Left renal cortex interstitium (tissue), 4 donors: ENCODE measurements at places on chromosomes 2 and 18.

DNA sequence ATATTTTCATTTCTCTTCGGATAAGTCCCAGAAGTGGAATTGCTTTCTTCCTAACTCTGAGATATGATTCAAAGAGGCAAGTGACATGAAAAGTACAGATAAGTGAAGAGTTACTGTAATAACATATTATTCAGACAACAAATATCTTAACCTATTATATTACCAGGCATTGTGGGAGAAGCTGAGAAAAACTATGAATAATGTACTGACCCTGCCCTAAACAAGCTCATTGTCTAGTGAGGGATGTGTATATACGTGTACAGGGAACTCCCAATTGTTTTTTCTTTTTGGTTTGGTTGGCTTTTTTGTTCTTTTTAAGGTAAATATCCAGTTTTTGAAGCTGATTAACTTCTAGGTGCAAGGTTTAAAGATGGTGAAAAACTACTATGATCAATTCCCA lies 26.5 kb downstream of the NCKAP1 start:
- DNase-seq = no peak

DNA sequence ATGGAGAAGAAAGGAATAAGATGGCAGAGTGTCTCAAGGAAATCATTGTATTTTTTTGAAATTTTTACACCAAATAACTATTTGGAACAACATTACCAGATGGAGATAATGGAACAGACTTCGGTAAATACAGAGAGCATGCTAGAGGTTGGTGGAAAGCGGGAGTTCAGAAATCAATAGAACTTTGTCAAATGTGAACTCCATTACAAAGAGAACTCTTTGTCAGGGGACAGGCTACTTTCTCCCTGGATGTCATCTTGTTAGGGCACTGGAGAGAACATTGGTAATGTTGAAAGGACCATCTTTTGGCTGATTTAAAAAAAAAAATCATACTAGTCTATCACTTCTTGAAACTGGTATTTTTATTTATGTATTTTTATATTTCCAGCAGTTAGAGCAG lies 30.8 kb downstream of the DCC start:
- no peak for DNase-seq

DNA sequence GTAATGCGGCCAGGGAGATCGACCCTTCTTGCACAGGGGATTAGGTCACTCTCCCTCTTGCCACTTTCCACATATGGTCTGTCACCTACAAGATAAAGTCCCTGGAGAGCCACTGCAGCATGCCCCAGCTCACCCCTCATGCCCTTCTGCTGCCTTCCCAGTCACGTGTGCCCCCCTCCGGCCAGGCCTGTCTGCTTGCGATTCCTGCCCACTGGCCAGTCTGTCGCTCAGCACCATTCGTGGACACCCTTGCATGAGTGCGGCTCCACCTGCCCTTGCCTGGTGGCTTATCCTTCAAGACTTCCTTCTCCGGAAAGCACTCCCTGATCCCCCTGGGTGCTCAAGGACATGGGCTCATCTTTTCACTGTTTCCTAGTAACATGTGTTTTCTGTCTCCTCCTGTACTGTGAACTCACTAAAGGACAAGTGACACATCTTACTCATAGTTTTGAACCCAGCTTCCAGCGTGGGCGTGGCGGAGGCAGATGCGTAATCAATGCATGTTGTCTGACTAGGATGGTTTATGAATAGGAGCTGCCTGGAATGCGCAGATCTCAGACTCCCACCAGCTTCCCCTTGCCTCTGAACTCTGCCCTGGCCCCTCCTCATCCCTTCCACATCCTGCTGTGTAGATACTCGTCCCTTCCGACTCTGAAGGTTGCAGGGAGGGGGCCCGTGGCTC lies 7.8 kb upstream of the NT5DC4 start:
- DNase-seq = no peak

- DNase-seq = no peak
These were observed 190.7 kb upstream of the RBBP8 start for GRCh38 chr18:22742409-22742808.

GRCh38 chr18:12442946-12443345 lies 35.2 kb downstream of the PRELID3A start:
- no peak for DNase-seq

- DNase-seq = no peak
These were observed 175.3 kb downstream of the INHBB start for GRCh38 chr2:120520929-120521912.

GRCh38 chr2:72114693-72115051 lies 33.0 kb downstream of the CYP26B1 start:
- DNase-seq = no peak

DNA sequence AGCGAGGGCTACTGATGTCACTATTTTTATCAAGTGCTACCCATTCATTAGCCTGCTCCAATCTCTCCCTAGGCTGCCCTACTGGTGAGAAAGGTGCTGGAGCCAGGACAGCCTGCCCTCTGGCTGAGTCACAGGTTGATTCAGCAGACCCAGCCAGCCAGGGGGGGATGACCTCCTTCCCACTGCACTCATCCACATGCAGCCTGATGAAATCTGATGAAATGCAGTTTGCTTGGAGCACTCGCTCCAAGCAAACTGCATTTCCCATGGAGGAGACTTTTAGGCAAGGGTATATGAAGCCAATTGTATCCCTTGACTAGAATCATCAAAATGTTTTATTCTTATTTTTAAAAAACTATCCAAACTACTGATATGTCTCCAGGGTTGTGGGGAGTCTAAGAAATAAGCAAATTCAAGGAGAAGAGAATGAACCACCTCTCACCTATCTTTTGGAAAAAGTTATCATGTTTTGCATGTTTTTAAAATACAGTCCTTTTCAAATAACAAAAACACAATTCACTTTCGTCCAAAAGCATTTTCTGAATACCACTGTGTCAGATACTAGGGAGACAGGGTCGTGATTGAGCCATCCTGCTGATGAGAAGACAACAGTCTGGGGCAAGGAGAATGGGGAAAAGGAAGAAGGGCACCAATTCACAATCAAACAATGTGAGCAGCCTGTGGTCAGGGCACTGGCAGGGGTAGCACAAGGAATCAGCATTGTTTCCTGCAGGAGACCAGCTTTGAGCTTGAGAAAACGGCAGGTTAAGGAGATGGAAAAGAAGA lies 128.3 kb downstream of the AFF3 start:
- no peak for DNase-seq

- DNase-seq = no peak
These were observed 22.8 kb upstream of the KIDINS220 start for GRCh38 chr2:8860239-8860638.

DNA sequence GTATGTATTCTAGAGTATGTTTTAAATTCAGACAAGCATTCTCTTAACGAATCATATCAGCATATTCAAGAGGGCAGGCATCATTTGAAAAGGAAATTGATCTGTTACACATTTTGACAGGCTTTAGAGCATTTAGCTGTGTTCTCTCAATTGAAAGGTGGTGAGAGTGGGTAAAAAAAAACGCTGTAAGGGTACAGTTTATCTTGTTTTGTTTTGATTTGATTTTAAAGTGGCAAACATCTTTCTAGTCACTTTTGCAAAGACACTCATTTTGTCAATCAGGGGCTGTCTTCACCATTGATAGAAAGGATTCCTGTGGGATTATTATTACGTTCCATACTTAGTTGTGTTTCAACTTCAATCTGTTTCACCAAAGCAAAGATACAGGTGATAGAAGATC lies 2.2 kb downstream of the CDH19 start:
- no peak for DNase-seq
